Left kidney (tissue), 8 donors: ENCODE measurements at places on chromosomes 2 and 18.

DNA sequence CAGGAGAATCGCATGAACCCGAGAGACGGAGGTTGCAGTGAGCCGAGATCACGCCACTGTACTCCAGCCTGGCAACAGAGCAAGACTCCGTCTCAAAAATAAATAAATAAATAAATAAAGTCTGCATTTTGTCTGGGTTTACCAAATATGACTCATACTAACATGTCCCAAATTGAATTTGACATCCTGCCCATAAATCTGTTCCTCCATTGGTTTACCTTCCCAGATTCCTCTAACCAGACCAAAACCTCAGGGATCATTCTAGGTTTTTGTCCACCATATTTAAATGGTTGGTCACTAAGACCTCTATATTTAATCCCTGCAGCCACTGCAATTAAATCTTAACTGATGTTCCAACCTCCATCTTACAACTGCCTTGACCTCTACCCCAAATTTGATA is 150.9 kb downstream of the ATAD2B start:
- no peak for DNase-seq

GRCh38 chr18:57497372-57498294 is 62.5 kb downstream of the ONECUT2 start:
- no peak for DNase-seq

GRCh38 chr2:143558665-143559064 is 429.4 kb downstream of the ARHGAP15 start:
- DNase-seq, result no peak

DNA sequence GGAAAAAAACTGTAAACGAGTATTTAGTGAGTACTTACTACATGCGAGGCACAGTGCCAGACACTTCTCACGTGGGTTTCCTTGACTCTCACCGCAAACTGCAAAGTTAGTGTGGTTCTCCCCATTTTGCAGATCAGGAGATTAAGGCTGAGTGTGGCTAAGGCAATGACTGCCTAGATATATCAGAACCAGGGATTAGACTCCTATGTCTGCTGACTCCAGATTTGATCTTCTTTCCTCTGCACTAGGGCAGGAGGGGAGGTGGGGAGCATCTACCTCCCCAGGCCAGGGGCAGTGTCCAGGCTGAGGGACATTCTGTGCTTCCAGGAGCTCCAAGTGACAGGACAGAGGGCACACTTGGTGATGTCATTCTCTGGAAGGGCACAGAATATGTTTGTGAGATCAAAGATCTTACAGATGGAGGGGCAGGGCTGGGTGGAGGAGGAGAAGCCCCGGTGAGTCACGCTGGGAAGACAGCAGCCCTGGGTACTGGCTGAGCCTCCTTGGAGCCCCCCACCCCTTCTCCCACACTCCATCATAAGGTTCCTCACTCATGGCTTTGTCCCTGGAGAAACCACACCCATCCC is 92.4 kb downstream of the RHOB start:
- no peak for DNase-seq

DNA sequence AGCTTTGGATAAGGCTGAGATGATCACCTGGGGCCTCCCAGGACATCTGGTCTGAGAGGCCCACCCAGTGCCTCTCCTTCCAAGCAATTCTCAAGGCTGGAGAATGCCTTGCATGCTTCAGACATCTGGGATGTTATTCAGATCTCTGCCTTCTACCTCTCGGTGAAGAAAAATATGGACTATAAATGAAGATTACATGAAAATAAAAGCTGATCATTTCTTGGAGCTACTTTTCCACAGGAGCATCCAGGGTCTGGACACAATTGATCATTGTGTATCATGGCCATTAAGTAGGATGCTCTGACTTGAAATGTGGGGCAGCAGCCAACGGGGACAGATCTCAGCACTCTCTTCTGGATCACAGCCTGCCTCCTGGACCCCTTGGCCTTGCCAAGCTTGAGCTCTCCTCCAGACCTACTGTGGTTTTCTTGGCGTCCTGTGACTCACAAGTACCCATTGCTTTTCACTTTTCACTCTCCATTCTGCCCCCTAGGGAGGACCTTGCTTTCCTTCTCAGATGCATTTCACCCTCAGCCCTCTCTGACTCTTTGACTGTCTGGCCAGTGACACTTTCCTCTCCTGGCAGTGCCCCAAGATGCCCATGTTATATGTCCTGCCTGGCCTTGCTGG is 203.1 kb downstream of the INSIG2 start:
- DNase-seq, result no peak

- no peak for DNase-seq
Observed at GRCh38 chr18:60445341-60445740, 72.8 kb upstream of the MC4R start.

- no peak for DNase-seq
Observed at GRCh38 chr2:42089340-42089925, 41.6 kb downstream of the PKDCC start.

GRCh38 chr2:16325016-16325975 is 340.3 kb downstream of the CYRIA start:
- DNase-seq, result no peak
